ENCODE measurements at places on chromosomes 5 and 9.

DNA sequence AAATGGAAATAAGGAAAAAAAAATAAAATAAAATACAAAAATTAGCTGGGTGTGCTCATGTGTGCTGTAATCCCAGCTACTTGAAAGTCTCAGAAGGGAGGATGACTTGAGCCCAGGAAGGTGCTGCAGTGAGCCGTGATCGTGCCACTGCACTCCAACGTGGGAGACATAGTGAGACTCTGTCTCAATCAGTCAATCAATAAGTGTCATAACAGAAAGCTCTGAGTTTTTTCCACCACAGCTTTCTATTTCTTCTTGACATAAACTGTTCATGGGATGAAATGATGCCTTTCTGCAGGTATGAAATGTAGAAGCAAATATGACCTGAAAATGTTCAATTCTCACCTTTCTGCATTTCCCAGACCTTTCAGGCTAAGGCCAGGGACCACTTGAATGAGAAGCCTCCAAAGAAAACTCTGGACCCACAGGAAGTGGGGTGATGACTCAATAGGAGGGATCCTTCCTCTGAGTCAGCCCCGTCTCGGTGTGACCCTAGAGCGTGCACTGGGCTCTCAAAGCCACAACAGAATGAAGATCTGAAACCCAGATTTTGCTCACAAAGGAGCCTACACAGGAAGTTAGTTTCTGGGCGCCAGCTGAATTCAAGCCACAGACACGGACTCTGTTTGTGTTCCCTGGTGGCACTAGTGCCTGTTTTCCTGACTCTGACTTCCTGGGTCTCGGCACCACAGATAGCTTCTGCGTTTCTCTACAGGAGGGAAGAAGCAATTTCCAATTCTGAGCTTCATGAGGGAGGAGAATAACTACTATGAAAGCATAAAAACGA lies 62.0 kb downstream of the ANKH start:
- DNase-seq: peak; percentile 98

GRCh38 chr5:135593886-135594285 lies 15.1 kb upstream of the CXCL14 start:
- DNase-seq: no peak

DNA sequence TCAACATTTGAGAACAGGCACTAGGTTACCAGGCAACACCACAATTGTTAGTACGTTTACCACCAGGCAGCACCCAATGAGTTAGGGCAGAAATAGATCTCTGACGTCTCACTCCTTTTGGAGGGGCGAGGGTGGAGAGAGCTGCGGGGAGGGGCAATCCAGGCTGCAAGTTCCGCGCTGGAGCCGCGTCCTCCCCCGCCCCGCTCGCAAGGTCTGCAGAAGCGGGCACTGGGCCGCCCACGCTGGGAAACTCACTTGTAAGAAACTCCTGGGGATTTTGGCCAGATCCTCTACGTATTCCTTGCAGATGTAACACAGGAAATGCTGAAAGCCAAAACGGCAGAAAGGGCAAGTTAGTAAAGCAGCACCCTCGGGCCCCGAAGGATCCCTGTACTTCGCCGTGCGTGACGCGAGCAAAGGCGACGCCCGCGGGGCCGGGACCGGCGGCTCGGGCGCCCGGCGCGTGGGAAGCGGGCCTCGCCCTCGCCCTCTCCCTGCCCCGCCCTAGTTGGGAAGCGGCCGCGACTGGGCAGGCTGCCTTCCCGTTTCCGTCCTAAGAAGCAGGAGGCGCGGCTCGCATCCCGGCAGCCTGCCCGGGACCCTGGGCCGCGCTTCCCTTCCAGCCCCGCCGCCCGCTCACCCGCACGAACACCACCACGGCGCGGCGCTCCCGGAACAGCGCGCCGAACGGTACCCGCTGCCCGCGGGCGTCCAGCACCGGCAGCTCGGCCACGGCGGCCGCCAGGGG lies 493 bp downstream of the PRXL2C start:
- peak; percentile 88 for DNase-seq

DNA sequence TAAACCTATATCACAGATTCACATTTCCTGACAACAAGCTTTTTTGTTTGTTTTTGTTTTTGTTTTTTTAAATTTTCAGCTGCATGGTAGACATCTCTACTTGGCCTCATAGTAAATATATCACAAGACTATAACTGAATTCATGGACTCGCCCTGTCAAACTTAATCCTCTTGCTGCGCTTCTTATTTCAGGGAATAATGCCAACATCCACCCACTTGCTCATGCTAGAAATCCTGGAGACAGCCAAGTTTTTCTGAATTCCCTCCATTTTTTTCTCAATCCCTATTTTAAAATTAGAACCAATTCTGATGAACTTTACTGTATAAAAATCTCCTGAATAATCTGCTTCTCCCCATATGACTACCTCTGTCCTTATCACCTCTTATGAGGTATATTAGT lies 283.6 kb upstream of the RPS23 start:
- no peak for DNase-seq

DNA sequence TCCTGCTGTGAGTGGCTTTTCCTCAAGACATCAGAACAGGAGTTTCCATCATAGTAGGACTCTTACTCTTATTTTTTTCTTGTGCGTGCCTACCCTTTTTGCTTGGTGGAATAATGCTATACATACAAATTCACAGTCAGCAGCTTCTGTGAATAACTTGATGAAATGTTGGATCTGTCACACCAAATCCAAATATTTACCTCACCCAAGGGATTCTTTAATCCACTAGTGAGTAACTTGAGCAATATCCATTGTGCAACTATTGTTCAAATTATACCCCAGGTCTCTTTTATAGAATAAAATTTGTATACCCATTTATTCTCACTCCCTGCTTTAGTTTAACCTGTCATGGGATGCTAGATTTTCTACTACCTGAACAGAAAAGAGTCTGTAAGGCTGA lies 1078.3 kb upstream of the EDIL3 start:
- DNase-seq: no peak

GRCh38 chr9:126150411-126151030 lies 176.1 kb upstream of the MVB12B start:
- DNase-seq: no peak

DNA sequence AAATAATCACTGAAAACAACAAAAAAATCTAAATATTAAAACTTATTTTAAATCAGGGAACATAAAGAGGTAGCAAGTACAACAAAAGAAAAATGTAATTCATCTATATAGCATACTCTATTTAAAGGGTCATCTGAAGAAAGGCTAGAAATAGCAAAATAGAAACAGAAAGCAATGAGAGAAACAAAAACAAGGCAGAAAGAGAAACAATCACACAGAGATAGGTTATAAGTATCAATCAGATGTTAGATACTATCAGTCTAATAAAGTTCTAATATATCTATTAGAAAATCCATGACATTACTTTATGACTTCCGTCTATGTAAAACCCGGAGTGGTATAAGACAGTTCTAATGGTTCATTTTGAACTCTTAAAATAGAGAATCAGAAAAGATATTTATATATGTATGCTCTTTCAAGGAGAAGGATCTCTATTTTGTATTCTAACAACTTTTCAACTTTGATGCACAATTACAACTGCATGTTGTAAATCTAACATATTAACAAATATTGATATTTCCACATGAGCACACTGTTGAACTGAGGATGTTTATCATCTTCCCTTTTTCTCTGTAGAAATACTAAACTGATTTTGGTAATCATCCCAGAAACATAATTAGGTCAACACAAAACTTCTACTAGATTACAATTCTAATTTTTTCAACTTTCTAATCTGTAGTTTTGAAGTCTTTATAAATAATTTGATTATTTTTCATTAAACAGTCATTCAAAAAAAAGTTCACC lies 15.8 kb downstream of the RICTOR start:
- DNase-seq: no peak

DNA sequence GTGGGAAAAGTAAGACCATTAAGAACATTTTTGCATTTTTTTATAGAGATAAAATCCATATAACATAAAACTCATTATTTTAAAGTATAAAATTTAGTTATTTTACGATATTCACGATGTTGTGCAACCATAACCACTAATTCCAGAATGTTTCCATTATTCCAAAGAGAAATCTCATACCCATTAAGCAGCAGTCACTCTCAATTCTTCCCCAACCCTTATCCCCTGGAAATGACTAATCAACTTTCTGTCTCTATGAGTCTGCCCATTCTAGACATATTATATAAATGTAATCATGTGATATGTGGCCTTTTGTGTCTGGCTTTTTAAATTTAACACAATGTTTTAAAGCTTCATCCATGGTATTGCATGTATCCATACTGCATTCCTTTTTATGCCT lies 115.6 kb upstream of the ADAMTSL1 start:
- DNase-seq: peak; percentile 62

DNA sequence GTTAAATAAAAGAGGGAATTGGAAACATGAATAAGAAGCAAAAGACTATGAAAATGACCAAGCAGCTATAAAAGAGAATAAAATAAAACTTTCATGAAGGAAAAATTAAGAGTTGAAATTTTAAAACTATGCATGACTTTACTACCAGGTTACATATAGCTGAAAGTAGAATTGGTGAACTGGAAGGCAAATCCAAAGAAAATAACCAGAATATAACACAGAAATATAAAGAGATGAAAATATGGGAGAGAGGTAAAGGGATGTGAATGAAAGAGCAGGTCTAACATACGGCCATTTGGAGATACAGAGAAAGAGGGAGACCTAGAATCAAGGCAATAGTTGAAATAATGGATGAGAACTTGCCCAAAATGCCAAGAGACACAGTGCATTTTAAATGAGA lies 42.9 kb upstream of the TDRD7 start:
- no peak for DNase-seq

GRCh38 chr5:91438871-91439270 lies 55.8 kb upstream of the ARRDC3 start:
- no peak for DNase-seq

DNA sequence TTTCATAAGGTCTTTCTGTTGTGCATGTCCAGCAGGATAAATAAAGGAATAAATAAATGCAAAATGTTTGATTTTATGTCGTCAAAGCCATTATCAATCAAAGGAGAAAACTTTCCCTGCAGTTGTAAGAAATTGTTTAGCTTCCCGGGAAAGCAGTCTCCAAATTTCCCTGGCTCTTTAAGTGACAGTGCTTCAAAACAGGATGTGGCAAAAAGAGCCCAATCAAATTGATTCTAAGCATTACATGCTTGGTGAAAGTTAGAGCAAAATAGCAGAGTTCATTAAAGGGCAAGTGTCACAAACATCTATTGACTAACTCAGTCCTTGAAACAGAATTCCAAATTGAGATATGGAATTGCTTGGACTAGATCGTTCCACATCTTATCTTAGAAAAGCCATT lies 704.1 kb downstream of the PRELID2 start:
- DNase-seq: peak; percentile 38

DNA sequence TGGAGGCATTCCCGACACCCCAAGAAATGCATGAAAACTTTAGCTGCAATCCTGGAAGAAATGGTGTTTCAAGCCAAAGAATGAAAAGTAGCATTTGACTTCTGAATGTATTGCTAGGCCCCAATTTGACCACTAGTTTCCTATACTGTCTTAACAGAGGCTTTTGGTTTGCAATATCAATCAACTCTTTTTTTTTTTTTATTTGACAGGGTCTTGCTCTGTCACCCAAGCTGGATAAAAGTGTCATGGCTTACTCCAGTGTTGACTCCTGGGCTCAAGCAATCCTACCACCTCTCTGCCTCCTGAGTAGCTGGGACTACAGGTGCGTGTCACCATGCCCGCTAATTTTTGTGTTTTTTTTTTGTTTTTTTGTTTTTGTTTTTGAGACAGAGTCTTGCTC lies 3.2 kb upstream of the GPR107 start:
- no peak for DNase-seq

DNA sequence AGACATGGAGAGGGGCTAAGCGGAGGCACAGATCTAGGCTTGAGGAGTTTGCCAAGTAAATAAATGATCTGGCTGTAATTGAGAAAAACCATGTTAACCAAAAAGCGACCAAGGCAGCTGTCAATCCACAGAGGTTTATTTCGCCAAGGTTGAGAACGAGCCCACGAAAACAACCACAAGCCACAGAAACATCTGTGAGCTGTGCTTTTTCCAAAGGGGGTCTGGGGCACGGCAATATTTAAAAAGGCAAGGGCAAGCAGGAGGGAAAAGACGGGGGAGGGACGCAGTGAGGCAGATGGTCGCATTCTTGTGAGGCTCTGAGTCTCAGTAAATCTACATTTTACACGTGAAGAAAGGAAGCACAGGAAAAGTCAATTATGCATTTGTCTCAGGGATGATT lies 25.4 kb downstream of the CCT5 start:
- no peak for DNase-seq

DNA sequence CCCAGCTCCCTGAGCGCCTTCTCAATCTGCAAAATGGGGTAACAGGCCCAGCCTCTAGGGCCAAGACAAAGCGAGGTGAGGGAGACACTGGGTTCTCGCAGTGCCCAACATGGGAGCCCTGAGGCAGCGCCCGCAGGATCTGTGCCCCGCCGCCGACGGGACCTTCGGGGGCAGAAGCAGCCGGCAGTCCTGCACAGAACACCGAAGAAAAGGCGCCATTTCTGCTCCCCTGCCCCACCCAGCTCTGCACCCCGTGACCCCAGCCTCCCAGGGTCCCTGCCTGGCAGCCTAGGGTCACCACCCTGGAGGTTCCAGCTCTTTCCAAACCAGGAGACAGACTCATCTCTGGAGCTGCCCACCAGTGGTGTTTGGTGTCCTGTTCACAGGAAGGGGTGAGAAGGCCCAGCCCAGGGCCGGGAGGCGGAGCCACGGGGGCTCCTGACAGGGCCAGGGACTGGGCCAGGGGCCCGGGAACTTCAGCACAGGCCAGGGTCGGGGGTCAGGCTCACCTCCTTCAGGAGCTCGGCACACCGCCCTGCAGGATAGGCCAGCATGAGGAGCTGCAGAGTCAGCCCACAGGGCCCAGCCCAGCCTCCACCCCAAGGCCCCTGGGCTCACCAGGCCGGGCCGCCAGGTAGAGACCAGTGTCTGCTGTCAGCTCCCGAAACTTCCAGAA lies 3.3 kb downstream of the LCN8 start:
- no peak for DNase-seq

DNA sequence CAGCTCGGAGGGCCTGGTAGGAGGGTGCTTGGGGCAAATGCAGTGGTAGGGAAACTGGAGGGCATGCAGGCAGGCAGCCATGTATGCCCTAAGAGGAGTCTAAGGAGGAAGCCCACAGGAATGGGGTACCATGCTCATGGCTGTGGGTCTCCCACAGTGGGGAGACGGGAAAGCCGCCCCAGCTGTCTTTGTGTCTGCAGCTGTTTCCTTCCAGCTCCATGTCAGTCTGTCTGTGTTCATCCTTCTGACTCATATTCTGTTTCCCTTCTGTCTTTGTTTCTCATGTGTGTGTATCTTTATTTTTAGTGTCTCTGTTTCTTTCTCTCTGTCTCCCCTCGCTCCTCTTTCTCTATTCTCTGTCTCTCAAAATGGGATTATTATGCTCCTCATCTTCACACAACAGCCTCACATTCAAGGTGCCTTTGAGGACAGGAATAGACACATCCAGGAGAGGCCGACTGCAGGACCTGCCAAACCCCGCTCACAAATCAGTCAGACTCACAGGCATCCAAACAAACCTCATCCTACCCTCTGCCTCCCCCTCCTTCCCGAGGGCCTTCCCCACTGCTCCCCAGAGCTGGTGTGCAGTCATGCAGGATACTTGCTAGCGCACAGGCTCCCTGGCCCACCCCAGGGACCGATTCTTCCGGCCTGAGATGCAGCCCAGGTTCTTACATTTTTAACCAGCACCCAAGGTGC lies 68.4 kb upstream of the RARS1 start:
- no peak for DNase-seq

All from EH (cell line).